Dorsolateral prefrontal cortex (tissue), 122 donors: ENCODE measurements at places on chromosomes 13 and 19.

- DNase-seq, result peak; percentile 29
These were observed 7.7 kb downstream of the AP1M1 start for GRCh38 chr19:16205205-16206045.

GRCh38 chr19:30167206-30167868, 204.8 kb upstream of the ZNF536 start:
- no peak for DNase-seq

DNA sequence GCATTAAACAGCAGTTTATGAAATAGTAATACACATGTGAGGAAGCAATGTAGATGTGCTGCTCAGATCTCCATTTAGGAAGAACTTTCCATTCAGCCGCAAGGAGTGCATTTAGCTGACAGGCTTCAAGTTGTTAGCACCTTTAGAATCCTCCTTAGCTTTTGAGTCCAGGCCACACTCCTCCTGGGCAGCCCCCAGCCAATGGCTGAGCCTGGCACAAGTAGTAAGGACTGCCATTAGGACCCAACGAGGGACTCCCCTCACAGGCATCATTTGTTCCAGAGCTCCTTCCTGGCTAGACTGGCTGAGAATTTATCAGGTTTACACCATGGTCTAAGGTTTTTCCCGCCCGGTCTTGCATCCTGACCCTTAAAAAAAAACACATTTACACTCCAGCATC, 201.4 kb downstream of the DIAPH3 start:
- DNase-seq, result no peak

DNA sequence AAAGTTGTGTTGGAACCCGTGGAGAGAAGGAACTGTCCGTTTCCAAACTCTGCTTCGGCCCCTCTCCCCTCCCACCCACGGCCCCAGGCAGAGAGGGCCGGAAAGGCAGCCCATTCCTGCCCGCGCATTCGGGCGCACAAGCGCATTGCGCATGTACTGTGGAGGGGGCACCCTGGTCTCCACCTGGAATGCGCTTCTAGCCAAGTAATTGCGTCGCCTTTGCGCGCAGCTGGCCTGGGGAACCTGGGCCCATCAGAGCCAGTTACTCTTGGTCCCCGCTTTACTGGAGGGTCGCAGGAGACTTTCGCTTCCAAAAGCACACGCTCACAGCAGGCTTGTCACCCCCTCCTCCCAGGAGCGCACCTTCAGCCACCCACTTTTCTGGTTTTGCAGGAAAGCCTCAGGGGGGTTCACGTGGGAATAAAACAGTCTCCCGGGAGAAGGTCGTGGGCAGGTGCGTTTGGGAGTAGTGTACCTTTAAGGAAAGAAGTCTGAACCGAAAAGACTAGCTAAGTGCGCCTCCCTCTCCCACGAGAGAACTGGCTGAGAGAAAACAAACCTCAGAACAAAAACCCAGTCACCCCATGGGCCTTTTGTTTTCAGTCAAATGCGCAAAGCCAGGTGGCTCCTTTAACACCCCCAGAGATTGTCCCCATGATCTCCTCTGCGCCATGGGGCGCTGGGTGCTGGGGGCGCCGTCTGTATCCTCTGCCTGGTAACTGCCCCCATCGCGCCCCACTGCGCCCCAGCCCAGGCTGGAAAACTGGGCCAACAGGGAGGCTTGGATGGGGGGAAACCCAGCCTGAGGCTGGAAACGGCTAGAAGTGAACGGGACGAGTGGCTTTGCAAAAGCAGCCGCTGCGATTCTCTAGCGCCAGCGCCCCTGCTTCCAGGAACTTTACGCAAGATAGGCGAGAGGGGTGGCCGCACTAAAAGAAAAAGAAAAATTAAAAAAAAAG, 28.5 kb downstream of the GSX1 start:
- DNase-seq, result no peak

DNA sequence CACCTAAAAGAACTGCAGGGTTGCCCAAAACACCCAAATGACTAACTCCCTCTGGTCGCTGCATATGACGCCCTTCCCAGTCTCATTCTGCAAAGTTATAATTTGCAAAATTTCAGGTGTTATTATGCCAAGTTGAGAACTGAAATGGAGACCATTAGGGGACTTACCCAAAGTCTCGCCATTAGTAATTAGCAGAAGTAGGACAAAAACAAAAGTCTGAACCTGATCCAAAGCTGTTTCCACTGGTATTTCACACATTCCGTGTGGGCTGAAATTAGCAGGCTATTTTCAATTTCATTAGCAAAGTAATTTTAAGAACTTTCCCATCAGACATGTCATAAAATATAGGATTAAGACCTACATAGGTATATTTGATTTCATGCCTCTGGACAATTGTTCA, 6.8 kb downstream of the RUBCNL start:
- DNase-seq, result no peak

GRCh38 chr13:110301083-110301482, 5.9 kb downstream of the COL4A1 start:
- no peak for DNase-seq

DNA sequence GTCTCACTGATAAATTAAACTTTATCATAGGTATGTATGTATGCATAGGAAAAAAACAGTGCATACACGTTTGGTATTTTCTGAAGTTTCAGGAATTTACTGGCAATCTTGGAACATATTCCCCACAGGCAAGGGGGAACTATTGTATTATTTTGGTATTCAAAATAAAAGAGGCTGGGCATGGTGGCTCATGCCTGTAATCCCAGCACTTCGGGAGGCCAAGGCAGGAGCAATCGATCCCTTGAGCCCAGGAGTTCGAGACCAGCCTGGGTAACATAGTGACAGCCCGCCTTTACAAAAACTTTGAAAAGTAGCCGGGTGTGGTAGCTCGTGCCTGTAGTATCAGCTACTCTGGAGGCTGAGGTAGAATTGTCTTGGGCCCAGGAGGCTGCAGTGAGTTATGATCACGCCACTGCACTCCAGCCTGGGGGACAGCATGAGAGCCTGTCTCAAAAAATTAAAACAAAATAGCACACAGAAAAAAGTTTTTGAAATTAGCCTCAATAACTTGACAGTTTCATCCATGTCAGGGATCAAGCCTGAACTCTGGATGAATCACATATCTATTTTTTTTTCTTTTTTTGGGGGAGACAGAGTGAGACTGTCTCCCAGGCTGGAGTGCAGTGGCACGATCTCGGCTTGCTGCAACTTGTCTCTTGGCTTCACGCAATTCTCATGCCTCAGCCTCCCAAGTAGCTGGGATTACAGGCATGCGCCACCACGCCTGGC, 29.1 kb upstream of the HOMER3 start:
- no peak for DNase-seq

GRCh38 chr13:41960211-41960636, 685 bp downstream of the VWA8 start:
- DNase-seq, result no peak

DNA sequence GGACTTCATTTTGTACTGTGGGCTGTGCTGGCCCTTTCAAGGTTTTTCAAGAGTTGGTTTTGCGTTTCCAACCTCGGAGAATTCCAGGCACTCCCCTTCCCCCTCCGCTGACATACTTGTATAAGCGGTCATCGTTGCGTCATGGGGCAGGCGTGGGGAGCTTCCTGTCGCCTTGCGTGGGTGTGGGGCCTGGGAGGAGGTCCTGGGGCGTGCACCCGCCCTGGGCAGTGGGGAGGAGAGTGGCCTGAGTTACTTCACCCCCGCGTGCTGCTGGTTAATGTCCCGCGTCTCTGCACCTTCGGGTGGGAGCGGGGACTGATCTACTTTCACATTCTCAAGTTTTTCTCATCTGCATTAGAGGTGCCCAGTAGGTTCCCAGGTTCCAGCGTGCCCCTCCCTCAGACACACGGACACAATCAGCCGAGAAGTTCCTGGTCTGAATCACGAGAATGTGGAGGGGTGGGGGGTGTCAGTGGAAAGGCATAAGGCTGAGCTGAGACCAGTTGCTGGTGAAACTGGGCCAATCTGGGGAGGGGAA, 4.1 kb downstream of the IER2 start:
- DNase-seq, result peak; percentile 70

GRCh38 chr13:75309981-75310580, 171.9 kb downstream of the TBC1D4 start:
- no peak for DNase-seq

DNA sequence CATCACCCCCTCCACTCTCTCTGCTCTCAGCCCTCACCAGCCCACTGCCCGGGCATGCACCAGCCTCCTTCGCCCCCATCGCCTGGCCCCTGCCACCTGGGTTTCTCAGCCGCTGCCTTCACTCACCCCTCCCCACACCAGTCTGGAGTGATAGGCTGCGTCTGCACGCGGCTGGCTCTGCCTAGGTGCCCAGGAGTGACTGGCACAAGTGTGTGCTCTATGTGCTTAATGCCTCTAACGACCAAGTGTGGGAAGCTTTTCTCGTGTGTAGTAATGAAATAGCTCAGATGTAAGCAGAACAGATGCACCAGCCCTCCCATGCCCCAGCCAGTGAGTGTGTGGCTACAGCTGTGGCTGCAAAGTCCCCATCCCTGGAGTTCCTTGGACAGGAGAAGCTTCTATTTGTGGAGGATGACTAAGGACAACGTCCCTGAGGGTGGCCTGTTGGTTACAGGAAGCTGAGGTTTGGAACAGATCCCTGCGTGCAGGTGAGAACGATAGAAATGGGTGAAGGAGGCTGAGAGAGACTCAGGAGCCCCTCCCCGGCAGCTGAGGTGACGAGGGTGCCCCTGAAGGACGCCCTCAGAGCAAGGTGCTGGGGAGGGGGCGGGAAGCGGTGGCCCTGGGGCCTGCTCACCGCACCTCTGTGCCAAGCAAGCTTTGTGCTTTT, 35.6 kb downstream of the ATP11A start:
- no peak for DNase-seq

DNA sequence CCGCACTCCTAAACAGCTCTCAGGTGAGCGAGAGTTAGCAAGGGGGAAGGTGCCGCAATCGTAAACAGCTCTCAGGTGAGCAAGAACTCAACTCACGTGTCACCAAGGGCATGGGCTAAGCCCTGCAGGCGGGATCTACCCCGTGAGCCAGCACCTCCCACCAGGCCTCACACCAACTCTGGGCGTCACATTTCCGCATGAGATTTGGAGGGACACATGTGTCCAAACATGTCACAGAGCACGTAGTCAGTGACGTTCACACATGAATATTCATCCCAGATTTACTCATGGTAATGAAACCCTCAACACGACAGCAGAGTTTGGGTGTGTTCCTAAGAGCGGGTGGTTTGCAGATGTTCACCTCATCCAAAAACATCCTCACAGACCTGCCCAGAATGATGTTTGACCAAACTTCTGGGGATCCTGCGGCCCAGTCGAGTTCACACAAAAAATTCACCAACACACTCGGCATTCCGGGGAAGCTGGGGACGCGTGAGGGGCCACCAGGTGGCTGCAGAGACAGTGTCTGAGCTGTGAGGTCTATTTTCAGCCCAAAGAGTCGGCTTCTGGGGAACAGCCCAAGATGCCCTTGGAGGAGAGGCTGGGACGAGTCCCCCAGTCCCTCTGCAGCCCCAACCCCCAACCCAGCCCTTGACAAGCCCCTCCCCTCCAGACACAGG, 19.6 kb downstream of the C2CD4C start:
- peak; percentile 27 for DNase-seq

GRCh38 chr13:113150550-113151365, 7.7 kb upstream of the PROZ start:
- DNase-seq, result peak; percentile 18

DNA sequence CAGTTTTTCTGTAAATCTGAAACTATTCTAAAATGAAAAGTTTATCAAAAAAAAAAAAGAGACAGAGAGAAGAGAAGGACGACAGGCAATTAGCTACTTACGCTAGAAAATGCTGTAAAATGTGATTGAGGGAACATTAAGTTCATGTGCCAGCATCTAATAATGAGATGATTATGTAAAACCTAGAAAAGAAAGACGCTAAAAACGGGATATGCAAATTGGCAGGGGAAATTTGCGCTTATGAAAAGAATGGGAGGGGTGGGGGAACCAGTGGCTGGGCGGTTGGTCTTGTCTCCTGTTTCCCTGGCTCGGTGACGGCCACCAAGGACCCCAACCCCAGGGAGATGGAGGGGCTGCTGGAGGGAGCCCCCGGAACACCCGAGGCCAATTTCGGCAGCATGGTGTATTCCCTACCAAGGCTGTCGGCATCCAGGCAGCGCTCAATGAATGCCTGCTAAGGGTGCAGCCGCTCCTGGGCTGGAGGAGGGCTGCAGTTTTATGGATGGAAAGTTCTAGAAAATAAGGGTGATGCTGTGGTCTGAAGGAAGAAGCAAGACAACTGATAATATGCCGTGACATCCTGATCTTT, 34.2 kb downstream of the GNG7 start:
- DNase-seq, result no peak

DNA sequence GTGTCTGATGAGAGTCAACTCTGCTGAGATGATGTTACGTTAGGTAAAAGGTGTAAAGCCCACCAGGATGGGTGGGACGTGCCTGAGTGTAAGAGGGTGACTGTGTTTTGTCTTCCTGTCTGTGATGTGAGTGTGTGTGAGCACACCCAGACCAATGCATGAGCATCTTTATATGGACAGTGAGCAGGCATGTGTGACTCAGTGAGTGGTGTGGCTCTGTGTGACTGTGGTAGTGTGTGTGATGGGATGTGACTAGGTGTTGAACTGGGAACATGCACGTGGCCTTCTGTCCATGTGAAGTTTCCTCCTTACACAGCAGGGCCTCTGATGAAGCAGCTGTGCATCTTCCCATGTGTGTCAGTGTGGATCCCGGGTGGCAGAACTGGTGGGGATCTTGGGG, 17.8 kb upstream of the LGALS16 start:
- DNase-seq, result no peak

DNA sequence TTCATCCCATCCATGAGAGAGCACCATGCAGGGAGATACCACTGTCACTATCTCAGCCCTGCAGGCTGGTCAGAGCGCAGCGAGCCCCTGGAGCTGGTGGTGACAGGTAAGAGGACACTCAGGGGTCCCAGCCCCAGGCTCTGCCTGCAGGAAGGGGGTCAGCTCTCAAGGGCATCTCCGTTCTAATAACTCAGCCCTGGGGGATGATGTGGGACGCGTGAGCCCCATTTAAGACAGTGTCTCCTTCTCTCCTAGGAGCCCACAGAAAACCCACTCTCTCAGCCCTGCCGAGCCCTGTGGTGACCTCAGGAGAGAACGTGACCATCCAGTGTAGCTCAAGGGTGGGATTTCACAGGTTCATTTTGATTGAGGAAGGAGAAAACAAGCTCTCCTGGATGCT, 15.5 kb upstream of the KIR3DL3 start:
- no peak for DNase-seq

DNA sequence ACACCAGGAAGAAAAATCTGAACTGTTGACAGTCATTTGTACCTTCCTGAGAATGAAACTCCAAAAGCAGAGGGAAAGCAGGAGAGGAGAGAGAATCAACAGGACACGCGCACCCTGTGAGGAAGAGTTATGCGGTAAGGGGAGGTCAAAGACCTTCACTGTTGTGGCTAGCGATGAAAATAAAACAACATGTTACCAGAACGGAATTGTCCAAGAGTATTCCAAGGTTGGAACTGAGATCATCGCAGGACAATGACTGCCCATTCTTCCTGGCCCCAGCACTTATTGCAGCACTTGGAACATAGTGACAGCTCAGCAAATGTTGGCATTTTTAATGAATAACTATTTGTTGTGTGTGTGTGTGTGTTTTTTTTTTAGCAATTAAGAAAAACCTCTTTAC, 176.0 kb upstream of the TSC22D1 start:
- DNase-seq, result no peak
